ENCODE measurements at places on chromosomes 5 and 9.

DNA sequence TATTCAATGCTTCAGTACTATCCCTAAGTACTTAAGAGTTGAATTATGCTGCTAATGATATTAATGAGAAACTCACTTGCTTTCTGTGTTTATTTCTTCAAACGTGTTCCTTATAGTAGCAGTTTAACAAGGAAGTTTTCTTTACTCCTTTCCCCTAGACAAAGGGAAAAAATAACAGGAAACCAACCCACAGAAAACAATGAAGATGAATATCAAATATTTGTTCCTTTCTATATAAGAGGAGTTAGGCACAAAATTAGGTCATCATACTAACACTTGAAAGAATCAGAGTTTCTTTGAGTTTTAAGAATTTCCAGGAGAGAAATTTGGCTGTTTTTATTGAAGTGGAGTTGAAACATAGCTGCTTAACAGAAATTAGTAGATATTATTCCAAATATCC is 15.4 kb upstream of the OCLN start:
- no peak for DNase-seq

- no peak for DNase-seq
Measured at GRCh38 chr9:92736563-92737215, 27.9 kb downstream of the BICD2 start.

DNA sequence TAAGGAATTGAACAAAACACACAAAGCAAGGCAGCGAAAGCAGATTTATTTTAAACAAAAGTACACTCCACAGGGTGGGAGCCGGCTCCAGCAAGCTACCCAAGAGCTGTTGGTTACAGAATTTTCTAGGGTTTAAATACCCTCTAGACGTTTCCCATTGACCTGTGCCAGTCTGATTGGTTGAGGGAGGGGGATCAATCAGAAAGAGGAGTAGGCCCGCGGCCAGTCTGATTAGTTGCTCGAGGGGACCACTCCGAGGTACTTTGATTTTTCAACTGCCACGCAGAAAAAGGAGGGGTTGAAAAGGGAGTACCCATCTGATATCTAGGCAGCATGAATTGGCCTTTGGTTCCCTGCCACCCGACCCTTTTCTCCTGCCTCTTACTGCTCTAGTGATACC is 998 bp downstream of the SRP19 start:
- no peak for DNase-seq

DNA sequence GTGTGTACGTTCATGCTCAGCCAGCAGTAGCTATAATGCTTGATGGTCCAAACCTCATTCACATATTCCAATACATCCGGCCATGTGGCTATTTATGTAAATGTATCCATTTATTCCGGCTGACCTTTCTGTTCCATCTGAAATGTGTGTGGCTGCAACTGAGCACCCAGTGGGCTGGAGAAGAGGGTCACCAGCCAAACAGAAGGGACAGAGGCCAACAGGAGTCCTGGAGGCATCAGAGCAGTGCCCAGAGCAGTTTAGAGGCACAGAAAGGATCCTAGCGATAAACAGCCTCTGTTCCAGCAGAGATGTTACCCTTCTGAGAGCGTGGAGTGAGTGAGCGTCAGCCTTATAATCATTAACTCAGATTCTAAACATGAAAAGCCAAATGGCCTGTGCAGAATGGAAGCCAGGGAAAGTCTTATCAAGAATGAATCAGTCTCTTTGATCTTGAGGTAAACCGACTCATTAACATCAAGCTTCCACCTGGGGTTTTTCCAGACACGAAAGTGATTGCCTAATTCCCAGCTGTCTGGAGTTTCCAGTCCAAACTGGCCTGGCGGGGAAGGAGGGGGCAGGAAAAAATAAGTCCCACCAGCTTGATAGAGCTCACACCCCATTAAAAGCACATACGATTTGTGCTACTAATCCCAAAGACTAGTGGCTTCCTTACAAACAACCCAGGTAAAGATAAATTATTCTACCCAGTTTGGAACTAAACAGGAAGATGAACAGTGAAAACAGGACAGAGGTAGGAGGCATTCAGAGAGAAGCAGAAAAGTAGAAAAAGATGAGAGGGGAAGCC is 55.7 kb downstream of the SUSD1 start:
- DNase-seq = no peak

DNA sequence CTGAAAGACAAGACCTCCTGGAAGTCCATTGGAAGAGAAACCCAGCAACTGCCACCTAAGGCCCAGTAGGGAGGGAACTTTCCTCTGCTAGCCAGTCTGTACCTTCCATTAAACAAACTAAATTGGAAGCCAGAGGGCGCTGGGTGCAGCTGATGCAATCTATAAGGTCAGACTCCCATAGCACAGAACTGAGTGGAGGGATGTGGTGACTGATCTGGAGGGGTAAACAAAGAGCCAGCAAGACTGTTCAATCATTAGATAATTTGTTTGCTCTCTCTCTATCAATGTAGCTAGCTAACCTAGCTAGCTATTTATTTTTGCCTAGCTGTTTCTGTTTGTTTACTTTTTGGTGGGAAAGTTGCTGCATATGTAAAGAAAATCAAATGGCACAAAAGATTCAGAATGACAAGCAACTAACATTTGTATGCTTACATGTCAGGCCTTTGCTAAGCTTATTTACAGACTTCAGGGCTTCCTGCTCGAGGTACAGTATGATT is 291.8 kb upstream of the DAB2 start:
- DNase-seq = no peak

- DNase-seq = no peak
Measured at GRCh38 chr5:18119156-18119785, 485.0 kb downstream of the TAF11L14 start.

GRCh38 chr5:7391814-7392692 is 3.9 kb upstream of the ADCY2 start:
- no peak for DNase-seq

DNA sequence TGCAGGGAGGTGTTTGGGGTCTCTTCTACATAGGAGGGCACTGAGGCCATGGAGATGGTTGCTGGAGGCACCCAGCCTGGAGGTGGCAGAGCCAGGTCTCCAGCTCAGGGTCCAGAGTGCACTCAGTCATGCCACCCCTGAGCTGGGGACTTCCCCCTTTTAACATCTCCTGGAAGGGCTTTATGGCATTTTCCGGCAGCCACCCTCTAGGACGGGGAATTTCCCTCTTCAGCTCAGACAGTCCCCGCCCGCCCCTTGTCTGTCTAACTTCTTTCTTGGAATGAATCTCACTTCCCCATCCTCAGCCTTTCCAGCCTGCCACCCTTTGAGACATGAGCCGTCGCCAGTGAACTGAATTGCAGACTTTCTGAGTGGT is 49.9 kb downstream of the COL15A1 start:
- DNase-seq = no peak

DNA sequence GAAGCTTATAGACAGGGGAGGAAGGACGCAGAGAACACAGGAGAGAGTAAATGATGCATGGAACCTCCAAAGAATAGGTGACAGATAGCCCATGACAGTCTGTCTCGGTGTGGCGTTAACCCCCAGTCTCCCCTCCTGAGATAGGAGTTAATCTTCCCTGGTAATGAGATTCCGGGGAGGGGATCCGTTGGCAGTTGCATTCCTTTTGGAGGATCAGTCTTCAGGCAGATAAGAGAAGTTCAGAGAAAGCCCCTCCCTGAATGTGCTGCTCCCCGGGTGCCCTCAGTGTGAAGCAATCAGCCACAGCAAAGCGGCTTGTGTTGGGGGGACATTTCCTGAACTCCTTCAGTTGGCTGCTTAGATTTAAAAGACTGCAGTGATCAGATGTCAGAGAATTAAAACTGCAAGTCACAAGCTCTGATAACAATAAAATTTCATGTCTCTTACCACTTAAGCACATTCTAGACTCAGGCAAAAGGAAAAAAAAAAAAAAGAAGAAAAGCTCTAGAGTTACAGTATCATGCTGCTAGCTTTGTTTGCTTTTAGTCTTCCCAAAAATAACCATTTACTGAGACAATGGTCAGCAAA is 121.1 kb downstream of the EGFLAM start:
- no peak for DNase-seq

DNA sequence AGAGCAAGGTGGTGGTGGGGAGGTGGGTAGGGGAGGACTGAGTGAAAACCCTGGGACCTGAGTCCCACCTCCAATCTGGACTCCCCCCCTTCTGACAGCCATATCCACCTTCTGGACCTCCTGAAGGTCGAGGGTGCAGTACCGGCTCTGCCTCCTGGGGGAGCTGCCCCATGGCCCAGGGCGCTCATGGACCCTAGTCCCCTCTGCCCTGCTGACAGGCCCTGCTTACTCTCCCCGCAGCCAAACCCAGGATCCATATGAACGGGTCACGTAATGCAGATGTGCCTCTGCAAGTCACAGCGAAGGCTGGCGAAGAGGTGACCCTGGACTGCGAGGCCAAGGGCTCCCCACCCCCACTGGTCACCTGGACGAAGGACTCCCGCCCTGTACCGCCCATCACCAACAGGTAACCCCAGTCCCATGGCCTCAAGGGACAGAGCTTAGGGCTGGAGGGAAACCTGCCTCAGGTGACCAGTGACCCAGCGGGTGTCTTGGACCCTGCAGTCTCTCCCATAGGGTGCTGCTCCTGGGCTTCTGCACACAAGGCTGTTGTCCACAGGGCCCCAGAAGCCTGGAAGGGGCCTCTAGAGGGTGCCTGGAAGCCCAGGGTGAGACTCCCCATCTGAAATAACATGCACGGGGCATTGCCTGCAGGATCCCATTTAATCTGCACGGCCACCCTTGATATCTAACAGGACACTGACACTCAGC is 61.7 kb downstream of the HMCN2 start:
- no peak for DNase-seq

DNA sequence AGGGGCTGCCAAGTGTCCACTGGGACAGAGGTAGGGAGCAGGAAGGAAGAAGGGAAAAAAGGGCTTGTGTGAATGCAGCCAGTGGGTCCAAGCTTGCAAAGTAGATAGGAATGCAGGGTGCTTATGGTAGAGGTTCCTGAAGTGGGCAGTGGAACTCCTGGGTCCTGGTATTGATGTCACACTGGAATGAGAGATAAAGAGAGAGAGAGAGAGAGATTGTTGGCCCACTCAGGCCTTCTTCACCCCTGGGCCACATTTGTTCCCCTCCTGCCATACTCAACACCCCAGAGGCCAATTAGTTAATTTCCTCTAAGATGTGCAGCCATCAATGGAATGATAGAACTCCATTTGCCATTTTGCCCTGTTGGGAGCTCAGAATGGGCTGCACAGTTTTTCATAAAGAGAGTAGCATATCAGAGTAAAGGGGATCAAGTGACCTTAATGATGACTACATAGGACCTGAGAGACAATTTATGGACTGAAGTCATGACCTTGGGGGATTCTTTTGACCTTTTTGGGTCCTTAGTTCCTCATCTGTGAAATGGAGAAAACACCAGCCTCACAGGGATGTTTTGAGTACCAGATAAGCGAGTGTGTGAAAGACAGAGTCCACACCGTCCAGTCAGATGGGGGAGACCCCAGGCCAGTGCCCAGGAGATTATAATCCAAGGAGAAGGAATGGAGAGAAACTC is 52.9 kb downstream of the PPARGC1B start:
- DNase-seq = no peak

DNA sequence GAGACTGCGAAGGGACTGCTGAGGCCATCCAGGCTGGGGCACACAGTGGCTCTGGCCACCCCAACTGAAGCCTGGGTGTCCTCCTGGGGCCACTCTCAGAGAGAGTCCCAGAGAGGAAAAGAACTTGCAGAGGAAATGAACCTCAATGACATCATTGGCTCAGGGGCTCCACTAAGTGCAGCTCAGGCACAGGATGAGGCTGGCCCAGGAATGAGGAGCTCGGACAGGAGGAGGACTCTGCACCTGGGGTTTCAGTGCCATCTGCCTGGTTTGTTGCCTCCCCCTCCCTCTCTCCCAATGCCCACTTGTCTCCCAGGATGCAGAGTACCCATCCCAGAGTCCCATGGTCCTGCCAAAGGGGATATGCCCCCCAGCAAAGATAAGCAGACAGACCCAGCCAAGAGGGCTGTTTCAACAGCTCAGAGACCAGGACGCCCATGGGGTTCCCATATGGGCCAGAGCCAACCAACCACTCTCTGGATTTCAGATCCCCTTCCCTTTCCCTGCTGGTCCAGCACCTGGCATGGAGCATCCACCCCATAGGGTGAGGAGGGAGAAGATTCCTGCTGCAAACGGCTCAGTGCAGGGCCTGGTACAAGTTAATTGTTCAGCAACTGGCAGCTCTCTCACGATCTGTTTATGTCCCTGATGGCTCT is 26.9 kb upstream of the OLFM1 start:
- DNase-seq = no peak

GRCh38 chr9:99351647-99352046 is 129.6 kb downstream of the SEC61B start:
- DNase-seq = no peak

GRCh38 chr5:44795496-44795895 is 13.3 kb upstream of the MRPS30 start:
- DNase-seq = no peak

DNA sequence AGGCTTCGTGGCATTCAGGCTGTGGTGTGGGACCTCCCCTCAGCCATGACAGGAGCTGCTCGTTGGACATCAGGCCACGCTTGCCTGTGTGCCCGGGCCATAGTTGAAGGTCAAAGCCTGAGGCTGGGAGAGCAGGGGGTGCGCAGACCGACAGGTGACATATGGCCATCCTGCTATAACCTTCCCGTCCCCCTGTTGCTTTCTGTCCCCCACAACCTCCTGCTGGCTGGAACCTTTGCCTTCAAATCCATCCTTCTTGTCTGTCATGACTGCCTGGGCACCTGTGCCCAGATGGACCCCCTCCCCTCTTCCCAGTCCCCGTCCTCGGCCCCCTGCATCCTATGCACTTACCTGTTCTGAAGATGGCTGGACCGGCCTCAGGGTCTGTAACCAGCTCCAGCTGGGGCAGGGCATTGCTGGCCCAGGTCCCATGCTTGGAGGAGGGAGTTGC is 83.2 kb downstream of the WNK2 start:
- DNase-seq = no peak

GRCh38 chr5:114953565-114953964 is 216.1 kb downstream of the TRIM36 start:
- DNase-seq = no peak

DNA sequence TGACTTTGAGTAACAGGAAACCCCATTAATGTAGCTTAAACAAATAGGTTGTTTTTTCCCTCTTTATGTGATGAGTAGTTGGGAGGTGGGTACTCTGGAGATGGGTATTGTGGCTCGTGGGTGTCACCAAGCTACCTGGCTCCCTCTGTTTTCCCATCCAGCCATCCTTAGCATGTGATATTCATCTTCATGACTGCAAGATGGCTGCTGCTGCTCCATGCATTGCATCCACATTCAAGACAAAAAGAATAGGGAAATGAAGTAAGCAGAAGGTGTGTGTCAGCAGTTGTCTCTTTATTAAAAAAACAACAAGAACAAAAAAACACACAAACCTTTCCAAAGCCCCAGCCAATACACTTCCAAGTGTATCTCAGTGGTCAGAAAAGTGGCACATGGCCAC is 6.5 kb upstream of the ARHGAP26 start:
- no peak for DNase-seq

GRCh38 chr5:2688586-2688985 is 62.9 kb downstream of the IRX2 start:
- no peak for DNase-seq

Data from right renal pelvis (tissue), 4 donors.